Spinal cord (tissue), 10 donors: ENCODE measurements at places on chromosomes 16 and 17. TPM values are rescaled to one million over a fixed set of nuclear protein-coding genes. Genes with fewer than 3 reads are reported as not detected.

MAP1LC3B gene
- 147 TPM for polyA plus RNA-seq

RHOT2 gene
- polyA plus RNA-seq: 115 TPM

- no peak for DNase-seq
Observed at GRCh38 chr17:32477220-32477619, 9.6 kb upstream of the CDK5R1 start.

- DNase-seq: no peak
Observed at GRCh38 chr17:65547253-65547670, 14.2 kb downstream of the AXIN2 start.

DNA sequence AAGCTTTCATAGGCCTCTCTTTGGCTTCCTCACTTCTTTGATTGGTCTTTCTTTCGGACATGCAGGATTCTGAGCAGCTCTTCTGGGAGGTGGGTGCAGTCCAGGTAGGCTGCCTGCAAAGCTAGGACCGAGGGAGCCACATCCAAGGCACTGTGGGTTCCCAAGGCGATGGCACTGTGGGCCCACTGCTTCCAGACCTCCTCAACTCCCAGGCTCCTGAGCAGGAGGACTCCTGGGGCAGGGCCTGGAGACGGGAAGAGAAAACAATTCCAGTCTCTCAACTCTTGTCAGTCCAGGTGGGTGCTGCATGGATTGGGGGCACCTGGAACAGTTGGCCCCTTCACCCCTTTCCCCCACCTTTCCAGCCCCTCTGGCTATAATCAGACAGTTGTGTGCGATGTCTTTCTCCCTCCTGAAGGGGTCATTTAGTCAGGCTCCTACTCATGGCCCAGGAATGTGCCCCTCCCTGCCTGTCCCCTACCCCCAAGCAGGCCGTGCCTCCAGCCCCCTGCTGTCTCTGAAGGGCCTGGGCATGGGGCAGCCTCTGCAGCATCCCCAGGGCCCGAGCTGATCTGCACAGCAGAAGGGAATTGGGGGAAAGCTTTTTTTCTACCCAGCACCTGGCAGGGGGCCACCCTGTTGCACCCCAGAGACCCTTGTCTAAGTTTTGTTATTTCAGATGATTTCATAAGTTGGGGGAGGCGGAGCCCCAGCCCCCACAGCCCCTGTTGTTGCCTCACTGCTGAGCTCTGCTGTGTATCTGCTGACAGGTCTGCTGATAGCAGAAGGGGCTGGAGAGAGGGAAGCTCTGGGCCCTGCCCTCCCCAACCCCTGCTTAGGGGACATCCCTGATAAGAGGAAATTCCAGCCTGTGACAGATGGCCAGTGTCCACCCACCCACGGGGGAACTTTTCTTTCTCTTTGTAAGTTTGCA lies 330.3 kb downstream of the SEC14L1 start:
- DNase-seq: no peak

DNA sequence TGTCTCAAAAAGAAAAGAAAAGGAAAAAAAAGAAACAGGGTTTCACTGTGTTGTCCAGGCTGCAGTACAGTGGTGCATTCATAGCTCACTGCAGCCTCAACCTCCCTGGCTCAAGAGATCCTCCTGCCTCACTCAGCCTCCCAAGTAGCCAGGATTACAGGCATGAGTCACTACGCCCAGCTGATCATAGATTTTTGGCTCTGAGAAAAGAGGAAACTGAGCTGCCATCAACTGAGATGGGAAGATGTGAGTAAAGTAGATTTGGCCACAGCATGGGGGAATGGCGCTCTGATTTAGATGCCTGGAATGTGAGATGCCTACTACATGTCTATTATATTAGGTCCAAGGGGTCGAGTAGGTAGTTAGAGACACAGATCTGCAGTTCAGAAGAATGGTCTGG lies 5.9 kb upstream of the NAGS start:
- no peak for DNase-seq
